ENCODE measurements at places on chromosomes 6 and 20. TPM values are rescaled to one million over a fixed set of nuclear protein-coding genes. Genes with fewer than 3 reads are reported as not detected.

GSTA4 gene
- total RNA-seq = 8.5 TPM

- peak; percentile 92 for DNase-seq
Observed at GRCh38 chr20:37990571-37991151, 42.6 kb downstream of the TTI1 start.

HSPA12B gene
- total RNA-seq = 10.4 TPM

SOX18 gene
- total RNA-seq = 63.5 TPM

DNA sequence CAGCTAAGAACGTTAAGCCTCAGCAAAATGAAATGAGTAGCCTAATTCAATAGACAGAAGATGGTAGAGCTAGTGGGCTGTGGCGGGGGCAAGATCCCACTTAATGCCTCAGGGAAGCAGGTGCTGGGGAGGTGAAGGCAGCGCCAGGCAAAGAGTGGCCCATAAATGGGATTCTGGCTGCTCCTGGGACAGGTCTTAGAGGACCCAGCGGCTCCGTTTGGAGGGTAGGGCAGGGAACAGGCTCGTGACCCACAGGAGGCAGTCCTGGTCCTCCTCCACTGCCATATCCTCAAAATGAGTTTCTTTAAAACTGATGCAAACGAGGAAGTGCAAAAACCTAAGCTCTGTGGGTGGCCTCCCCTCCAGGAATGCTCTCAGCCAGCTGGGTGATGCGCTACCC, 32.7 kb downstream of the SAYSD1 start:
- no peak for DNase-seq

TASP1 gene
- 5.3 TPM for total RNA-seq
